Stimulated activated CD8-positive, alpha-beta memory T cell treated with anti-CD3 and anti-CD28 coated beads, Interleukin-4, amount 100 ng/mL, for 1 hour (primary cell): ENCODE measurements at places on chromosomes 1 and 21.

GRCh38 chr21:45539796-45540600, 2.2 kb downstream of the SLC19A1 start:
- no peak for DNase-seq

DNA sequence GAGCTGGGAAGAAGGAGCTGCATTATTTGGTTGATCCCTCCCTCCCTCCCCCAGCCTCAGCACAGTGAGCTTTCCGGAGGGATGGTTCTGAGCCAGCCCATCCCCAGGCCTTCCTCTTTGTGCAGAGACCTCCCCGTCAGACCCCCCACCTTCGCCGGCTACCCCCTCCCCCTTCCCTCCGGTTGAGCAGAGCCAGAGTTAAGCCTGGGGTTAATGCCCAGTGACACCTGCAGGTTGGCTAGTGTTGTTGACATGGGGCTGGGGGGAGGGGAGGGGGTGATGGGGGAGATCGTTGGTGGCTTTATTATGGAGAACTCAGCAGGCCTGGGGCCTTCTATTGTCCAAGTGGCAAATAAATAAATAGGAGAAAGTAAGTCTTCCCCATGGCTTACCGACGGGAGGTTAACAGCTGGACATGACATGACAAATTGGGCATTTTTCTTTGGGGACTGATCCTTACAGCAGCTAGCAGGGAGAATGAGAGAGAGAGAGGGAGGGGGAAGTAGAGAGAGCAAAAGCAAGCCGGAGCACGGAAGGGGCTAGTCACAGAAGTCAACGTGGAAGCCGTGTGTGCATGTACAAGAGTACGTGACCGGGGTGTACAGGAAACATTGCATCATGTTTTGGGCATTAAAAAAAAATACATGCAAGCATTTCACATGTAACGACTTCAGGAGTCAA, 131.1 kb downstream of the TMEM53 start:
- DNase-seq, result no peak

- DNase-seq, result no peak
Observed at GRCh38 chr1:87918398-87918797, 589.7 kb downstream of the LMO4 start.

- DNase-seq, result no peak
Observed at GRCh38 chr1:168210312-168210711, 15.5 kb upstream of the SFT2D2 start.

- DNase-seq, result no peak
Observed at GRCh38 chr1:12661606-12662219, 17.8 kb downstream of the AADACL4 start.
